Stimulated activated CD8-positive, alpha-beta memory T cell treated with anti-CD3 and anti-CD28 coated beads, Interleukin-15, amount 100 ng/mL, for 1 hour (primary cell): ENCODE measurements at places on chromosomes 13 and 19.

DNA sequence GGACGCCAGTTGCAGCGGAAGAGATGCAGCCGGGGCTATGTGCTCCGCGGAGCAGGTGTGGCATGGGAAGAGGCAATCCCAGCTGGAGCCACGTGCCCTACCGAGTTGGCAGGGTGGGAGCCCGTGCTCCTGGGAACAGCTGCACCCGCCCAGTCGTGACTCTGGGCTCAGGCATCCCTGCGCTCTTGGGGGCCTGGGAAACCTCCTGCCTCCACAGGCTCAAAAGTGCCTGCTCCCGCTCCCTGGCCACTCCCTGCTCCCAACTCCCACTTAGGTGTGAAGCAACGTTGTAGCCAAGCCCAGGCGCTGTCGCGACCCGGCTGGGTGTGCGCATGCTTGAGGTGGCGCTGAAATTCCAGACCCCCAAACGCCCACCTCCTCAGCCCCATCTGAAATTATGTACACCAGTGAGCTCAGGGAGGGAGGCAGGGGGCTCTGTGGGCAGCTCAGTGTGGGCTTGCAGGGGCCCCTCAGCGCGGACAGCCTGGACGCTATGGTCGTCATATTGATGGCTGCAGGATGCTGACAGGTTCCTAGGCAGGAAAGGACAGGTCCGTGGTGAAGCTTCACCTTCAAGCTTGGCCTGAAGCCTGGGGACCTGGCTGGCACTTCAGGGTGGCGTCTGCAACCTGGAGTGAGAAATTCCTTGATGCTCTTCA, 429.9 kb downstream of the SLITRK1 start:
- DNase-seq: no peak

GRCh38 chr19:475360-475759, 14.5 kb upstream of the SHC2 start:
- no peak for DNase-seq

- no peak for DNase-seq
These were observed 53.6 kb downstream of the LRRC63 start for GRCh38 chr13:46265292-46265691.

- DNase-seq: no peak
These were observed at the start of gene LGALS4 for GRCh38 chr19:38812841-38813320. Gene LGALS4 (minus strand): TSS chr19:38812945. CDS start chr19:38812886, 59 bp downstream.

DNA sequence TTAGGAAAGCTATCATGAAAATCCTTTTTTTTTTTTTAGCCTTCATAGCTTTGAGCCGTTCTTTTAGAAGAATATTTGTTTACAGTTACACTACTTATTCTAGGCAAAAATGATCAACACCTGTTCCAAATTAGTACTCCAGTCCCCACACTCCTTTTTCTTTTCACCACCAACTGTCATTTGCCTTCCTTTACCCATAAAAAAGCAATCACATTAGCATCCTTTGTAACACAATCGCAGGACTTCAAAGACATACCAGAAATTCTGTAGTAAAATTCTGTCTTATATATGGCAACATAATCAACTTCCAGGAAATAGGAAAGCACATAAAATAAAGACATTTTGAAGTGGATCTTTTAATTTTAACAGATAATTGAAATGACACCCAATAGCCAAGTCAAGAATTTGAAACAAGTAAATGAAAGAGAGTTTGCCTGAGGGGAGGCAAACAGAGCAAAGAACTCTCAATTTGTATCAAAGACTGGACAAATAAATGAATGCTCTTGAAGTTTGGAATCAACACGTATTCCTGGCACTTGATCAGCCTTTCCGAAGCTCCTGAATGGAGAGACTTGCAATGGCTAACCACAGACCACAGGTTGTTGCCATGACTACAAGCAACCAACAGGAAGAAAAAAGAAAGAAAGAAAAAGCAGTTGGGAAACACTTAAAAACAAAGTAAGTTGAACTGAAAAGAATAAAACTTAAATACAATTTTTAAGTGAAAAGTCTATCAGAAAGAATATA, 206.8 kb downstream of the PCDH9 start:
- DNase-seq: no peak

GRCh38 chr13:97091196-97091595, 96.9 kb upstream of the OXGR1 start:
- no peak for DNase-seq

DNA sequence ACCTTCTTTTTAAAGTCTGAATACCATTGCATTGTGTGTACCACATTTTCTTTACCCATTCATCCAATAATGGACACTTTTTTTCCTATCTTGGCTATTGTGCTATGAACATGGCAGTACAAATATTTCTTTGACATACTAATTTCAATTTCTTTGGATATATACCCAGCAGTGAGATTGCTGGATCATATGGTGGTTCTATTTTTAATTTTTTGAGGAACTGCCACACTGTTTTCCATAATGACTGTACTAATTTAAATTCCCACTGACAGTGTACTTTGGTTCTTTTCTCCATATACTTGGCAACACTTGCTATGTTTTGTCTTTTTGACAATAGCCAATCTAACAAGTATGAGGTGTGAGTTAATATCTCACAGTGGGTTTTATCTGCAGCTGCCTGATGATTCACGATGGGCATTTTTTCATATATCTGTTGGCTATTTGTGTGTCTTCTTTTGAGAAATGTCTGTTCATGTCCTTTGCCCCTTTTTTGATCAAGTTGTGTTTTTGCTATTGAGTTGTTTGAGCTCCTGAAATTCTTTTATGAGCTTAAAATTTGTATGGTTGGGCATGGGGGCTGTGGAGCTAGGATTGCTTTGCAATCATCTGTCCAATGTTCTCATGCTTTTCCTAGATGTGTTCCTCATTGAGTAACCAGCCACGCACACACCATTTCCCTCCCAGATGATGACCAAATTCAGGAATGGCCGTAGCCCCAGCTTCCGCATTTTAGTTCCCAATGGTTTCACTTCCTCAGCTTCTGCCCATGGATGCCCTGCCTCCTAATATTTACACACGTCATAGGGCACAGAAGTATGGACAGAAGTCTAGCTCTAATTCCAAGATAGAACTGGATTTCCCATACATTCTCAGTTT, 380.0 kb upstream of the SGCG start:
- DNase-seq: no peak

DNA sequence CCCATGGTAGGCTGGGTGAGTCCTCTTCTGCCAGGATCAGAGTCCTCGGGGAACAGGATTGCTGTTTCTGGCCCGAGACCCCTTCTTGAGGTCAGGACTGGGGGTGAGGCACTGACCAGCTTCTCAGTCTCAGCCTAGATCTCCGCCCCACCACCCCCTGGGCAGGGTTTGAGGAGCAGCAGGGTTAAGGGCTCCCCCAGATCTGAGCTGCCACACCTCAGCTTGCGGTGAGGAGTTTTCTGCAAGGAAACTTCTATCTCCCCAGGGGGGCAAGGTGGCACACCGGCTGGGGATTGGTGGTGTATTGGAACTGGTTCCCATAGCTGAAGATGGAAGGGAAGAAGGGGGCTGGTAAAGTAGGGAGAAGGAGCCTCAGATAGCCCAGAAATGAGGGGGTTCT, 19.5 kb downstream of the CHST8 start:
- DNase-seq: no peak

DNA sequence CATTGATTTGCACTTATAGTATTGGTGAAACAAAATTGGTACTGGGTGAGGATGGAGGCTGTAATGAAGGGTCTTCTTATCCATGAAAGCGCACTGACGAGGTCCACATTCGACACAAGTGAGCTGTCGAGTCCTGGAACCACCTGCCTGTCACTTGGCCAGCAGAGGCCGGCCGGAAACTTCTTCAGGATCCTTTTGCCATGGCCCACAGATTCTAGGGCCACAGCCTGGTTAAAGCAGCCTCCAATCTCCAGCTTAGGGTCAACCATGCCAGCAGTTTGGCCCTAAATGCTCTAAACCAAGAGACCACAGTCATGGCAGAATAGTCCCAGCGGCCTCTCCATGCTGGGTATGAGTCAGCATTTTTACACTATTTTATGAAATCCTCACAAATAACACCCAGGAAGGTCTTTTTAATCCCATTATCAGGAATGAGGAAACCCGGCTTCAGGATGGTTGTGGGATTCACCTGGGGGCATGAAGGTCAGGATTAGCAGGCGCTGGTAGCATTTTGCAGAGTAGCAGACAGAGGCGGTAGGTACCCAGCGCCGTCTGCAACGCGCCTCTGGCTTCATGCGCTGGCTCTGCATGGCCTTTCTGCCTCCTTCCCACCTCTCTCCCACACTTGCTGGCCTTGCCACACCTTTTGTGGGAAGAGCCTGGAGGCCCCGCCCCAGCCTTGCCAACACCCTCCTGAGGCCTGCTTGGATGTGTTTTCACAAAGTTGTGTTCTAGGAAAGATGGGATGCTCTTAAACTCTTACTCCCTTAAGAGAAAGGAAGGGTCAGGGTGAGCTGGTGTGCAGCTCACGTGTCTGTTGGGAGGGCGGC, 15.2 kb downstream of the GAS6 start:
- no peak for DNase-seq

- DNase-seq: no peak
These were observed 48.3 kb downstream of the SLC7A1 start for GRCh38 chr13:29547153-29547552.

- DNase-seq: no peak
These were observed 3.5 kb downstream of the LILRB5 start for GRCh38 chr19:54253331-54254194.

DNA sequence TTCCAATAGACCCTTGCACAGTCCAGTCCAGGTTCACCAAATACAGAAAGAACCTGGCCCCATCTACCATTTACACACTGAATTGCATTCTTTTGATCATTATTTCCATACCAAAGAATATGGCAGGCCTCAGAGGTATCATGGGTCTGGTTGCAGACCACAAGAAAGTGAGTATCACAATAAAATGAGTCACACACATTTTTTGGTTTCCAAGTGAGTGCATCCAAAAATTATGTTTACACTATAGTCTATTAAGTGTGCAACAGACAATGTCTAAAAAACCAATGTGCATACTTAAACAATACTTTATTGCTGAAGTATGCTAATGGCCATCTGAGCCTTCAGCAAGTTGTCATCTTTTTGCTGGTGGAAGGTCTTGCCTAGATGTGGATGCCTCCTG, 105.3 kb downstream of the SPACA7 start:
- DNase-seq: no peak

DNA sequence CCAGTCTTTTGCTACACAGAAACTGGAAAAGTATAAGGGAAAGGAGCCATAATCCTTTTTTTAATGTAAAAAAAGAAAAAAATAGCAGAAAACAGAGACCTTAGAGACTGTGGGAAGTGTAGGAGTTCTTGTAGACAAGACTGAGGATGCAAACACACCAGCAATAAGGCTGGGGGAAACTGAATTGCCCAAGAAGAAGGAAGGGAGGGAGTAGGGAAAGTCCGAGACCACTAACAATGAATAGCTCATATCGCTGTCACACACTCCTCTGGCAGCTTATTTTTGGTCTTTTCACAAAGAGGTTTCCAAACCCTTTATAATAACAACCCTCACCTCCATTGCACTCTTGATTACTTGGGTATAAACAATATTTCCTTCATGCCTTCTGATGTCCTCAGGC, 952.0 kb downstream of the SLITRK5 start:
- no peak for DNase-seq

GRCh38 chr13:73168953-73169401, 110.2 kb downstream of the KLF5 start:
- DNase-seq: no peak

DNA sequence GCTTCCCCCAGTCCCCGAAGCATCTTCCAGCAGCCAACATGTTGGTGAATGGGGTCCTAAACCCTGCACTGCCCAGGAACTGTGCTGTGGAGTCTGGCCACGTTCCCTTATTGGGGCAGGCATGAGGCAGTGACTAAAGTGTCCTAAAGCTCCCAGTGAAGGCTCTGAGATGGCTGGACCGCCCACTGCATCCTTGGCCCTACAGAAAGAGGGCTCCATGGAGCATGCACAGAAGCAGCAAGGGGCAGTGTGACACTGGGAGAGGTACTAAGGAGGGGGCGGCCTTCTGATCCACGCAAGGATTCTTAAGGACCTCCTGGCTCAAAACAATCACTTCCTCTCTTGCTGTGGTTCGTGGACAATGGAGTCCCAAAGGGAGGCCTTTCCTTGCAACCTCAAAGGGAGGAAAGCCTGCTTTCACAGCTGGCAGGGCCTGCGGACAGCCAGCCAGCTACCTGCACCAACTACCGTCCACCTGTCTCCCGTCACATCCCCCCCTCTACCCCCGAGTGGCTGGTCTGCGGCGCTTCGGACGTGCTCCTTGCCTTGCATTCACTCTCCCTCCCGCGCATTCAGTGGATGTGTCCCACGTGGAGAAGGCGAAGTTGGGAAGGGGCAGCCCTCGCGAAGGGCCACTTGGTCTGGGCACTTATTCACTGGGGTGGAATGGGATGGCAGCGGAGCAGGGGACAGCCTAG, 63.9 kb upstream of the STARD13 start:
- DNase-seq: no peak

- DNase-seq: no peak
These were observed 2.4 kb downstream of the DZIP1 start for GRCh38 chr13:95642028-95642621.

GRCh38 chr19:9877780-9878510, 42.8 kb downstream of the PIN1 start:
- DNase-seq: no peak

DNA sequence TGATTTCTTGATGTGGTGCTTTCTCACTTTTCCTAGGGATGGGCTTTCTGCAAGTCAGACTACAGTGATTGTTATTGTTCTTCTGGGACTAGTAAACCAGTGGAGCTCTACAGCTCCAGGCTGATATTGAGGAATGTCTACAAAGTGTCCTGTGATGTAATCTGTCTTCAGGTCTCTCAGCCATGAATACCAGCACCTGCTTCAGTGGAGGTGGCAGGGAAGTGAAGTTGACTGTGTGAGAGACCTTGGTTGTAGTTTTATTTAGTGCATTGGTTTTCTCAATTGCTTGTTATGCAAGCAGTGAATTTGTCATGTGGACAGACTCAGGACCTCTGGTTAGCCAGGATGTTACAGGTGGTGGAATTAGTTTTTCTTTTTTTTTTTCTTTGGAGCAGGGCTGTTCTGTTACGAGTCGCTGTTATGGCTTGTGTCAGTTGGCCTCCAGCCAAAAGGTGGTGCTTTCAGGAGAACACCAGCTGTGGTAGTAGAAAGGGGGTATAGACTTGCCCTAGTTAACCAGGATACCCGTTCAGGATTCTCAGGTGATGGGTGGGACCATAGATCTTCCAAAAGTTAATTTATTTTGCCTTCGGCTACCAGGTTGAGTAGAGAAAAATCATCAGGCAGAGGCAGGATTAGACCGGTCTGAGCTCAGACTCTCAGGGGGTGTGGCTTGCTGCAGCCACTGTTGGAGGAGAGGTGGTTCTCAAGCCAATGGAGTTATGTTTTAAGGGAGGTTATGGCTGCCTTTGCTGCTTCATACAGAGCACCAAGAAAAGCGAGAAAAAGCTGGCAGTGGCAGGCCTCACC, 11.9 kb upstream of the ZNF675 start:
- DNase-seq: no peak

GRCh38 chr13:112231451-112232083, 144.6 kb upstream of the SPACA7 start:
- DNase-seq: no peak
